Small intestine (tissue), 16 donors: ENCODE measurements at places on chromosomes 7 and 10. TPM values are rescaled to one million over a fixed set of nuclear protein-coding genes. Genes with fewer than 3 reads are reported as not detected.
A peak's percentile ranks its signal among the peaks of the same experiment; 100 is the strongest.

- no peak for DNase-seq
These were observed 54.4 kb upstream of the PDSS1 start for GRCh38 chr10:26642896-26643653.

The C10orf53 gene
- not detected for polyA plus RNA-seq

GRCh38 chr7:4683884-4684565, 1.9 kb downstream of the FOXK1 start:
- peak; percentile 71 for DNase-seq

The RAB19 gene
- polyA plus RNA-seq = 4.9 TPM

DNA sequence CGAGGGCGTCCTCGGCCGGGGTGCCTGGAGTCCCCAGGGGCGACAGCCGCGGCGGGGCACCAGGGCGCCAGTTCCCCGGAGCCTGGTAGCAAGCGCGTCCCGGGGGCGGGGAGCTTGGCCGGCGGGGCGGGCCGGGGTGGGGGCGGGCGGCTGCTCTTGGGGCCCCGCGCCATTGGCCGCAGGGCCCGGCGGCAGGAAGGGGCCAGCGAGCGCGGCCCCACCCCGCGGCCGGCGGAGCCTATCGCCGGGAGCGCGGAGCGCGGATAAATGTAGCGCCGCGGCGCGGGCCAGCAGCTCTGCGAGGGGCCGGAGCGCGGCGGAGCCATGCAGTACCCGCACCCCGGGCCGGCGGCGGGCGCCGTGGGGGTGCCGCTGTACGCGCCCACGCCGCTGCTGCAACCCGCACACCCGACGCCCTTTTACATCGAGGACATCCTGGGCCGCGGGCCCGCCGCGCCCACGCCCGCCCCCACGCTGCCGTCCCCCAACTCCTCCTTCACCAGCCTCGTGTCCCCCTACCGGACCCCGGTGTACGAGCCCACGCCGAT, at the start of gene HHEX:
TSS of gene HHEX (plus strand) at position 293 of the 548 bp plus-strand sequence. CDS start at position 325, 32 bp downstream.
- DNase-seq = no peak

DNA sequence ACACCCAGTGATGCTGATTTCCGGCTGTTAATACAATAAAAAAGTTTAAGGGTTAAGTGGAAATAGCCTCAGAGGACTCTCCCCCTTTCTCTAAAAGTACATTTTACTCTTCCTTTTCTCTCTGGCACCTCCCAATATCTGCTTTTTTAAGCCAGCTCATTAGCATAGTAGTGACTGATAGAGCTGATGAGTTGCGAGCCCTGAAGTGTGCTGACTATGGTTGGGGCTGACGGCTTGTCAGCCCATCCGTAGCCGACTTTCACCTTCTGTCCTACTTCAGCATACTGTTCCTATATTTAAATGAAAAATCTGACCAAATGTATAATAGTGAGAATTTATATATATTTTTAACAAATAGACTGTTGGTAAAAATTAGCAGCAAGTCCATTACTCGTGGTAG, 80.0 kb downstream of the SHH start:
- DNase-seq = no peak

DNA sequence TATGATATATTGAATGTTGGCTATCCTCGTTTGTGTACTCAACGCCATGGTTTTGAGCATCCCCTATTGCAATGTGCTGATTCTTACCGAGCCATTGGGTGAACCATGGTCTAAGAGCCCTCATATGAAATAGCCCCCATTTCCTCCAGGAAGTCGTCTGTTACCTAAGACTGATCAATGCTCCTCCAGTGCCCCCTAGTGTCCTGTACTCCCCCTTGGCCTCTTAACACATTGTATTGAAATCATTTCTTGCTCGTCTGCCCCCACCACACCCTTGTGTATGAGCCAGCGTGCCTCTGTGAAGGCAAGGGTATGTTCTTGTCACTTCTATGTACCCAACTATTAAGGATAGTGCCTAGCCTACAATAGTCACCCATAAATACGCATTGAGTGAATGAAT, 11.2 kb upstream of the SLC35B4 start:
- peak; percentile 68 for DNase-seq

GRCh38 chr7:44112231-44112996, 8.3 kb downstream of the AEBP1 start:
- DNase-seq = peak; percentile 30

- no peak for DNase-seq
These were observed 9.9 kb downstream of the PIP4K2A start for GRCh38 chr10:22704471-22704911.

DNA sequence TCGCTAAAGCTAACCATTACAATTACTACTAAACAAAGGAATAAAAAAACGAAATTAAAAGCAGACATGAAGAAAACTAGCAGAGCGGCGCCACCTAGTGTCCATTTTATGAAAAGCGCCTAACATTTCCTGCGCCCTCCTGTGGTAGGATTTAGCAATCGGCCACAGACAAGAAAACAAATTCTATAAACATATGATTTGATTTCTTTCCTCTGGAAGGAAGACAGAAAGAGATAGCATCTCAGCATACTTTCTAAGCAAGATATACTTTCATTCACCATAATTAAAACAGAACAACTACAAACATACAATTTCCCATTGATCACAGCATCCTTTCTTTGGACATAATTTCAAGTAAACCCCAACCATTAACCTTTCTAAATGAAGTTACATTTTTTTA, 337.7 kb upstream of the NPVF start:
- DNase-seq = peak; percentile 65

DNA sequence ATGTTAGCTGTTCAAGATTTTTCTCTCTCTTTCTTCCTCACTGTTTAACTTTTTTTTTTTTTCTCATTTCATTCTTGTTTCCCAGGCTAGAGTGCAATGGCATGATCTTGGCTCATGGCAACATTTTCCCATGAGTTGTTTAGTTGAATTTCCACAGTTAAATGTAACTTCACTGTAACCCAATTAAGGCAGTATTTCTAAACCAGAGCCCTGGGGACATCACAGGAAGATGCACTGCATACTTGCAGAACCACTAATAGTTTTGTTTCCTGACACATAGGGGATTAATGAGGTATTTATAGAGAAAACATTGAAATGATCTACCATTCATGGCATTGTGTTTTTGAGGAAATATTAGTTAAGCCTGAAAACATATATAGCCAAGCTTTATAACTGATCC, 795.6 kb upstream of the GHITM start:
- DNase-seq = no peak

The BRAT1 gene
- polyA plus RNA-seq = 25.1 TPM

The GNGT1 gene
- not detected for polyA plus RNA-seq

The NPY4R gene
- polyA plus RNA-seq = not detected

DNA sequence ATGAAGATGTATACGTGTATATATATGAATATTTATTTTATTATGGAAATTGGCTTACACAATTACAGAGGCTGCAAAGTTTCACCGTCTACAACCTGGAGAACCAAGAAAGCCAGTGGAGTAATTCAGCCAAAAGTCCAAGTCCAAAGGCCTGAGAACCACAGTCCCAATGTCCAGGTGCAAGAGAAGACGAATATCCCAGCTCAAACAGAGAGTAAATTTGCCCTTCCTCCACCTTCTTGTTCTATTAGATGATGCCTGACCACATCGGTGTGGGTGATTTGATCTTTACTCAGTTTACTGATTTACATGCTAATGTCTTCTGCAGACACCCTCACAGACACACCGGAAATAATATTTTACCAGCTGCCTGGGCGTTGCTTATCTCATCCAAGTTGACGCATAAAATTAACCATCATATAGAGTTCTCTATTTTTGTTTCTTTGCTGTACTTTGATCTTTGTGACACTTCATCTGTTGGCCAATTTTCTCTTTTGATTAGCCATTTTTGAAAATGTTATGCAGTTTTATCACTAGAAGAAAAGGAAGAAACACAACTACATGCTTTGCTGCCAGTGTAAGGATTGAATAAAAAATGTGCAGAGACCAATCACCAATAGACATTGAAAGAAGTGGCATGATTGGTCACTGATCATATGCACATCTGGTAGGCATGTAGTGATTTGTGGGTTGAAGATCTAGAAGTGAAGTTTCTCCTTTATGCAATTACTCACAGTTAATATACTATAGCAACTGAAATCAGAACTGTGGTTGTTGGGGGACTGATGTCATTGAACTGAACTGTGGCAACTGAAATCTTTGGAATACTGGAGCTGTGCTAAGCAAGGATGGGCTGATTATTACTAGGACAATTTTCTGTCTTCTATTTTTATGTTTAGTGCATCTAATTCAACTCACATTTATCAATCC, 68.5 kb downstream of the EPDR1 start:
- DNase-seq = peak; percentile 84

The CUL1 gene
- polyA plus RNA-seq = 24.2 TPM

The SLC35G1 gene
- 71.3 TPM for polyA plus RNA-seq

GRCh38 chr7:50119815-50120637, 27.0 kb upstream of the ZPBP start:
- DNase-seq = no peak

The PIK3CG gene
- 1.1 TPM for polyA plus RNA-seq

DNA sequence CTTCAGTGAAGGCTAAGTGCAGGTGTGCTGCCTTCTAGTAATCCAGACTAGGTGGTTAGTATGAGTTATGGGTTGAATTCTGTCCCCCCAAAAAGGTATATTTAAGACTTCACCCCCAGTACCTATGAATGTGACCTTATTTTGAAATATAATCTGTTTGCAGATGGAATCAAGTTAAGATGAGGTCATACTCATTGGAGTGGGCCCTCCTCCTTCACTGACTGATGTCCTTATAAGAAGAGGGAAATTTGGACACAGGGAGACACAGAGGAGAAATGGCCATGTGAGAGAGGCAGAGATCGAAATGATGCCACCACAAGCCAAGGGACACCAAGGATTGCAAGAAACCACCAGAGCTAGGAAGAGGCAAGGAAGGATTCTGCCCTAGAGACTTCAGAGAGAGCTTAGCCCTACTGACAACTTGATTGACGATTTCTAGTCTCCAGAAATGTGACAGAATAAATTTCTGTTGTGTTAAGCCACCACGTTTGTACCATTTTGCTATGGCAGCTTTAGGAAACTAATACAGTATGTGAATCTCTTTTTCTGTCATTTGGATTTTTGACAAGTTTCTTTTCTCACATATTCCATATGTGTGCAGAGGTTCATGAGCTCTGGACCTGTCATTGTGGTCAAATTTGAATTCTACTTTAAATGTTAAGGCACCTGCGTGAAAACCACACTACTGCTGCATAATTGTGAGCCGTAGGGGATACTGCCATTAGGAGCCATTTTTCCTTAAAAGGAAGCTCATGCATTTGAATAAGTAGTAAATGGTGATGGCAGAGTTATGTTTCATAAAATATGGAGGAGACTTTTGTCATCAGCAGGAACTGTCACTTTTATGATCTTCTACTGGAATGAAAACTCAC, 2.6 kb upstream of the RPA3 start:
- no peak for DNase-seq

The H2BK1 gene
- polyA plus RNA-seq = not detected

DNA sequence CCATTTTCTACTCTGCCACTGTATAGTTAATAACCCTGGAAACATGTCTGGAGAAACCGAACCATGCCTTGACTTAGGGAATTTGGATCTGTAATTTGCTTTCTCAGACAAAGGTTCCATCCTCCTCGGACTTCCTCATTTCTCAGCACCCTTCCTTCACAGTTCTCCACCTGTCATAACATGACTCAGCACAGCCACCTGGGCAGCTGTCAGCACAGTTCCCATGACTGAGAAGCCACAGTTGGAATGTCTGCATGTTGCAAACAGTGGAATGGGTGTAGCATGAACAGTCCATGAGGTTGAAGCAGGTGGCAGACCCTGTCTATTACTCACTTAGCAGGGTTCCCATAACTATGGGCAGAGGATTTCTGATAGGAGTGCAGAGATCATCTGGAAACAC, 634 bp upstream of the OR9A4 start:
- DNase-seq = peak; percentile 91

DNA sequence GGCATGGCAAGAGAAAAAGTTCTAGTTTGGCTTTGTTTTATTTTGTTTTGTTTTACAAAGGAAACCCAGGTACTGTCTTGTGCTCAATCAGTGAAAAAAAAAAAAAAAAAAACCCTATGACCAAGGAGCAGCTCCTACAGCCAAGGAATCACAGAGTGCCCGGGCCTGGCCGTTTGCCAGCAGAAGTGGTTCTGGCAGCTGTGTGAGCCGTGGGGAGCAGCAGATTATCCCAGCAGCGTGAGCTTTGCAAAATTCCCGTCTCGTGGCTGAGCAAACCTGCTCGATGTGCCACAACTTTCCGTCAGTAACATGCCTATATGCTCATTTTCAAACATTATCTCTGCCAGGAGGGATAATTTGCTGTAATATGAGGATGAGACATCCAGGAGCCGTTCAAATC, 293.7 kb downstream of the POU6F2 start:
- peak; percentile 45 for DNase-seq

- peak; percentile 50 for DNase-seq
These were observed 51.3 kb downstream of the PFKP start for GRCh38 chr10:3118641-3119091.

DNA sequence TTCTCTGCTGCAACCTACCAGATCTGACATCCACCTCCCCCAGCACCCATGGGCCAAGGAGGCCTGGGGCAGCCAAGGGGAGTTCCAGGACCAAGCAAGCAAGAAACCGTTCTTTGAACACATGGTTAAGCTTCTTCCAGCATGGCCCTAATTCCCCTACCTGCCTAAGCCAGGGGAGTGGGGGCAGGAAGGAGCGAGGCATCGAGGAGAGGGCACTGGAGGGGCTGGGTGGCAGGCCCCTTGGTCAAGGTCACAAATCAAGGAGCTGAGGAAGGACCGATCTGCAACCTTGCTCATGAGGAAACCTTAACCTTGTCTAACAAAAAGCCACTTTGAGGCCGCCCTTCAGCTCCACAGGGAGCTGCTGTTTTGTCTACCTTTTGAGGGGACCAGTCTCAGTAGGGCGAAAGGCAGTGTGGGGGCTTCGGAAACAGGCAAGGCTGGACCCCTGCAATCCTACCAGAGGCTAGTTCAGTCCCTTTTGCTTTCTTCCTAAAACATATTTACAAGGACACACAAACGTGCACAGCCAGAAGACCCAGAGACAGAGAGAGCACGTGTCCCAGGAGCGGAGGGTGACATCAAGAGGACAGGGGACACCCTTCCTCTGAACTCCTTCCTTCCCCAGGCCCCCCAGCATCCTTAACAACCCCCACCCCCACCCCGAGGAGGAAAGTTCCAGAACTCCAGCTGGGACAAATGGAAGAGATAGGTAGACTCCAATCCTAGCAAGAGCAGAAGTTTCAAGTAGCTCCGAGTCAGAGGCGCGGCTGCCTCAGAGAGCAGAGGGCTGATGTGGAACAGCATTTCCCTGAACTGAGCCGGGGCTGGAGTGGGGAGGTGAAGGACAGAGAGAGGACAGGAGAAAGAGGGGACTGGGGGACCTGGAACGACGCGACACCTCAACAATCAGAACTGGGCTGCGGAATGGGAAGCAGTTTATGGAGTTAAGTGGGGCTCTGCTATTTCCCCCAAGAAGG, 28.2 kb downstream of the SPOCK2 start:
- no peak for DNase-seq

GRCh38 chr7:115008465-115009114, 86.7 kb downstream of the MDFIC start:
- peak; percentile 19 for DNase-seq

DNA sequence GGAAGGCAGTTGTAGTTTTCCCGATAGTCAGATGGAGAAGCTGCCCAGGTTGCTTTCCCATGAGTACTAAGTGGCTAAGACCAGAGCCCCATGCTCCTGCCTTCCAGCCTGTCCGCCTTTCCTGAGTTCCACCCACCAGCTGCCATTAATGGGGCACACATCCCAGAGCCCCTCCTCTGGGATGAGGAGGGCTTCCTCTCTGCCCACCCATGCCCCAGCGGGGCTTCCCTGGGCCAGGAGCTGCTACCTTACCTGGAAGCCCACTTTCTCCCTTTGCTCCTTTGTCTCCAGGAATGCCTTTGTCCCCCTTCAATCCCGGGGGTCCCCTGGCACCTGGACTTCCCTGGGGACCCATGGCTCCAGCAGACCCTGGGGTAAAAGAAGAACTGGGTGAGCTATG, 7.8 kb downstream of the SFTPD start:
- DNase-seq = no peak
